NCI-H187 treated with DMSO at 0.1 percent for 48 hours (cell line): ENCODE measurements at places on chromosomes 5 and 9.

GRCh38 chr5:94777056-94777880, 158.8 kb downstream of the SLF1 start:
- DNase-seq: no peak

- no peak for DNase-seq
Measured at GRCh38 chr9:113359385-113359784, 10.0 kb downstream of the BSPRY start.

GRCh38 chr9:3852545-3852944, 326.7 kb upstream of the RFX3 start:
- no peak for DNase-seq

DNA sequence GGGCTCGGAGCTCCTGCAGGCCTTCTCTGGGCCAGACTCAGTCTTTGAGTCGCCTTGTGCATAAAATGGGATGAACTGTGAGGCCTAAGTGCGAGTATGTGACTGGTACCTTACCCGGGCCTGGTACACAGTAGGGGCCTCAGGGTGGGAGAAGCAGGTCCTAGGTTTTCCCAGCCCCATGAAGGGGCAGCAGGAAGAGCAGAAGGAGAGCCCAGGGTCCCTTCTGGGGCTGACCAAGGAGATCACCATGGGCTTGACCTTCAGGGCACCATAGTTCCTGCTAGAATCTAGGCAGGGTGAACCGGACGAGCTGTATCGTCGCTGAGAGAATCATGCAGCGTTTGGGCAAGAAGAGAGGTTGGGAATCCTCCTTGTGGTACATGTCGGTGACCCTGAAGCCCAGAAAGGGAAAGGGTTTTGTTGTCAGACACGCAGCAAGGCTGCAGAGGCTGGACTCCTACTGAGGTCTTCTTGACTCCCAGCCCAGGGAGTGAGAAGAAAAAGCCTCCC, 373 bp upstream of the PHYKPL start:
- no peak for DNase-seq

GRCh38 chr5:59503220-59503619, 390.3 kb downstream of the PDE4D start:
- DNase-seq: no peak
